ENCODE measurements at places on chromosomes 11 and 22. TPM values are rescaled to one million over a fixed set of nuclear protein-coding genes. Genes with fewer than 3 reads are reported as not detected.

The CDKN1C gene
- 323 TPM for polyA plus RNA-seq

GRCh38 chr11:44285756-44286155, 24.2 kb downstream of the ALX4 start:
- DNase-seq: no peak

GRCh38 chr11:35967042-35967441, 23.2 kb downstream of the LDLRAD3 start:
- no peak for DNase-seq

- no peak for DNase-seq
These were observed 27.9 kb downstream of the TOB2 start for GRCh38 chr22:41418717-41419116.

DNA sequence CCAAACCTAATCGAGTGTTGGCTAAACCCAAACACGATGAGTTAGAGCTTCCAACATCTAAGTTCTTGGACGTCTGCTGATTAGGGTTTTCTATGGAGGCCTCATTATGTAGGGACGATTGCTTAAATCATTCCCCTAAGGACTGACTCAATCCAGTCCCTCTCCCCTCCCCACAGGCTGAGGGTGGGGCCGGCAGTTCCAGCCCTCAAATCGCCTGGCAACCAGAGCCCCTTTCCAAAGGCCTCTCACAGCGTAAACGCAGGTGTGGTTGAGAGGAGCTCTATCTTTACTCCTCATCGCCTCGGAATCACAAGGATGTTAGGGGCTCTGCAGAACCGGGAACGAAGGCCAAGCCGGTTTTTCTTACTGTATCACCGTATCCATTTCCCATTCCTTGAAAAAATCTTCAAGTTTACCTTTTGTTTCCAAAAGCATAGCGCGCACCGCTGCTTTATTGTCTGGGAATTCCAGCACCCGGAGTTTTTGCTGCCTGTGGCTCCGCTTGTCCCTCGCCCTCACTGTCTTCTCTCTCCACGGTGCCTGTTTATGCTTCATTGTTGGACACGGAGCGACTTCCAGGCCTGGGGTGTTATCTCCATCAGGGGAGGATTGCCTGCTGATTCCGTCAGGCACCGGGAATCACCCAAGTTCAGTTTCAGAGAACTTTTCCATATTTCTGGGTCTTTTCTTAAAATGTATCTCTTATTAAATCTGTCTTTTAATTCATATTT, 13.8 kb upstream of the IFITM3 start:
- DNase-seq: no peak
